ENCODE measurements at places on chromosomes 1 and 21.
A peak's percentile ranks its signal among the peaks of the same experiment; 100 is the strongest.

DNA sequence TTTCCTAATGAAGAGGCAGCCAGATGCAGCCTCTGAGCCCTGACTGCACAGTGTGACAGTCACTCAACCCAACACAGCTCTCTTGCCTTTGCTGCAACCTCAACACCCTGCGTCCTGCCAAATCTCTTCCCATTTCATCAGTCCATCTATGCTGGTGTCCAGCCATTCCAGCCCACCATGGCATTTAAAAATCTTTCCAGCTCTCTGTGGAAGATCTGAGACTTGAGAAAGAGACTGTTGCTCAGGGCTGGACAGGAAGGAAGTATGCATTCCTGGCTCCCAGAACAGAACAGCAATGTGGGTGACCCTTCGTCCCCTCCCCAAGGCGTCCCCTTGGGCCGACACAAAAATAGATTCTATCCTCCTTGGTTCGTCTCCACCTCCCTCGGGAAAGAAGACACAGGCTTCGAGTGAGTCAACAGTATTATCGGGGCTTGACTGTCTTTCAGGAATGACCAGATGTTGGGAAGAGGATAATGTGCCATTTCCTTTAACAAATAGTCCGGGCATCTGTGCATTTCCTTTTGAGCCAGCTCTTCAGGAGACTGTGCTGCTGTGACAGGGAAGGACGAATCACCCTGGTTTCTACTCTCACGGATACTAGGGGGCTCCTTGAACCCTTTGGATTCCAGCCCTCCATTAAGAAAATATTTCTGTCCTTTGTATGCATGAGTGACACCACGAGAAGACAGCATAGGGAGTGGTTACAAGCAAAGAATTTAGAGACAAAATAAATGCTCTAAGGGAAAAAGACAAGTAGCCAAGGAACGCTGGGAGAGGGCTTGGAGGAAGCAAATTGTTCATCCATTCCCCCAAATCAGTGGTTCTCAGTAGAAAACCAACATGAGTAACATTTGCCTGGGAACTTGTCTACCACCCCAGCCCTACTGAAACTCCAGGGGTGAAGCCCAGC lies 111.4 kb upstream of the CDC42BPA start:
- no peak for DNase-seq

DNA sequence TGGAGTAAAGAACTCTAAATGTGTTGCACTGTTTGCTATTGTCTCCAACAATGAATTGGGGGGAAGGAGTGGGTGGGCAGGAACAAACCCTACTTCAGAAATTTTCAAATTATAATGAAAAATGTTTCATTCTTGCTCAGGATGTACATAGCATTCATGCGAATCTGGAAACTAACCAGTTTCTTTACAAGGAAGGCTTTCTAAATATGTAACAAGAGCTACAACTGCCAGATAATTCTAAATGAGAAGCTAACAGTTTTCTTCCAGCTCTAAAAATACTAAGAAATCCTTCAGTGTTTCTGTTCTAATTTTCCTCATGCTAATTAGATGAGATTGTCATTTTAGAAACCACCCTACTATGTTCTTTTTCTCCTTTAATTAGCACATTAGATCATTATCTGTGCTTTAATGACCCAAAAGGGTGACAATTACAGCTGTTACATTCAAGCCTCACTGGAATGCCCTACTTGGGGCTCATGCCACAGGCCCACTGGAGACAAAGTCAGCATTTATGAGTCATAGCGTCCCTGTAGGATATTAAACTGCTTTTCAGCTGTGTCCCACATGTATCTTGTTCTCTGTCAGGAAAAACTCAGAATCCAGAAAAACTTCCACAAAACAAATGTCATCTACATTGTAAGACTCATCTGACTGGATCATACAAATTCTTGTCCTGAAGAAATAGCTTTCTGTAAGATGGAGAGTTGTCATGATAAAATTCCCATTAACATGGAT lies 804.6 kb upstream of the CXADR start:
- DNase-seq = no peak

DNA sequence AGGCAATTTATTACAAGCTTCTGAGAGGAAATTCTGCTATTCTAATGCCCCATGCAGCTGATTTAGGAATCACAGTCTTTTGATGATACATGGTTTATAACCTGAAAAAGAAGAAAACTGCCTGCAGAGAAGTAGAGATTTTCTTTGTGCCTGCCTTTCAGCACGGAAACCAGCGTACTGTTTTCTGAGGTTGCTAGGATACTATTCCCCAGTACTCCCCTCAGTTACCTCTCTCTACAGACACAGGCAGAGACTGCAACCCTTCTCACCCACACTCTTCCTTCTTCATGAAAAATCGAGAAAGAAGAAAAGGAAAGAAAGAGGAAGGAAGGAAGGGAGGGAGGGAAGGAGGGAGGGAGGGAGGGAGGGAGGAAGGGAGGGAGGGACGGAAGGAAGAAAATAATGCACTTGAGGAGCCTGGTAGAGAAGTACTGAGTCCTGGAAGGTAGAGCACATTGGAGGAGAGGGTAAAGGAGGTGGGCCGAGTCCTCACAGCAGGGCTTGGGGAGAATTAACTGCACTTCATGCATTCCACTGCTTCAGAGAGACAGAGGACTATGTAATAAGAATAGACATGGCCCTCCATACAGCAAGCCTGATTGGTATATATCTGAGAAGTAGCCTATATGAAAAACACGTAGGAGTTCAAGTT lies 21.9 kb downstream of the RGS2 start:
- DNase-seq = no peak

DNA sequence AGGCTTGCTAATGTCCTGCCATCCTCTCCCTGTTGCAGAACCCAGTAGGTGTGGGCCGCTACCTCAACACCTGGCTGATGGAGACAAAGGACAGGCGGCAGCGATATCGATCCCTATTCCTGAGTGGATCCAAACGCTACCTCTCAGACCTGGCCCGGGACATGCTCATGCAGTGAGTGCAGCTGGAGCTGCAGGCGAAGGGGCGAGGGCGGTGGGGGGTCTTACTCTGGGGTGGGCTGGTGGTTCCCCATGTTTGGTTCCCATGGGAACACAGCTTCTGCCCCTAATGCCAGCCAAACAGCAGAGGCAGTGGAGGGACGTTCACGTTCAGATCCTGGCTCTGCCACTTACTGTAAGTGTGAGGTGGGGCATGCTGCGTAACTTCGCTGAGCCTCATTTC lies 15.8 kb upstream of the TTC22 start:
- DNase-seq = no peak

GRCh38 chr1:20590306-20590777 lies 1.4 kb downstream of the CDA start:
- no peak for DNase-seq

GRCh38 chr1:181159451-181160140 lies 71.1 kb downstream of the IER5 start:
- no peak for DNase-seq

- DNase-seq = no peak
Measured at GRCh38 chr1:210683403-210684047, 354.8 kb downstream of the HHAT start.

DNA sequence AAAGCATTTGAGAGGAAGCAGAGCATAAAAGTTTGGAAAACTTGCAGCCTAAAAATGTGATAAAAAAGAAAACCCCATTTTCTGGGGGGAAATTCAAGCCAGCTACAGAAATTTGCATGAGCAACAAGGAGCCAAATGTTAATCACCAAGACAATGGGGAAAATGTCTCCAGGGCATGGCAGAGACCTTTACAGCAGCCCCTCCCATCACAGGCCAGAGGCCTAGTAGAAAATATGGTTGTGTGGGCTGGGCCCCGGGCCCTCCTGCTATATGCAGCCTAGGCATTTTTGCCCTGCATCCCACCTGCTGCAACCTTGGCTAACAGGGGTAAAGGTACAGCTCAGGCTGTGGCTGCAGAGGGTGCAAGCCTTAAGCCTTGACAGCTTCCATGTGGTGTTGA lies 299.6 kb upstream of the NCAM2 start:
- DNase-seq = no peak

DNA sequence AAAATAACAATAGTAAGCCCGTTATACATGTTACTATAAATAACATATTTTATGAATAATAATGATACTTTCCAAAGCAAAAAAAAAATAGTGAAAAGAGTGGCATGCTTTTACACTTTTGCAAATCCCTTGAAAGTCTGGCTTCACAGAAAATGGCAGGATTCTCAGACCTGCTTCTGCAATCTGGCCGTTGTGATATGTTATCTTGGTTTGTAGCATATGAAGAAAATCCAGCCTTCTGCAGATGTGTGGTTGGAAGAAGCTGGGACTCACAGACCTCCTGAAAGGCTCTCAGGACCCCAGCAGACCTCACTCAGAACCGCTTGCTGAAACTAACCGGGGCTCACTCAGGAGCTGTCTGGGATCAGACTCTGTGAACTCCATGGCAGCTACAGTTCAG lies 256.0 kb upstream of the TMEM51 start:
- no peak for DNase-seq

- DNase-seq = no peak
Measured at GRCh38 chr1:187384504-187384903, 555.8 kb downstream of the PLA2G4A start.

- no peak for DNase-seq
Measured at GRCh38 chr1:84442256-84442655, 36.8 kb upstream of the RPF1 start.

DNA sequence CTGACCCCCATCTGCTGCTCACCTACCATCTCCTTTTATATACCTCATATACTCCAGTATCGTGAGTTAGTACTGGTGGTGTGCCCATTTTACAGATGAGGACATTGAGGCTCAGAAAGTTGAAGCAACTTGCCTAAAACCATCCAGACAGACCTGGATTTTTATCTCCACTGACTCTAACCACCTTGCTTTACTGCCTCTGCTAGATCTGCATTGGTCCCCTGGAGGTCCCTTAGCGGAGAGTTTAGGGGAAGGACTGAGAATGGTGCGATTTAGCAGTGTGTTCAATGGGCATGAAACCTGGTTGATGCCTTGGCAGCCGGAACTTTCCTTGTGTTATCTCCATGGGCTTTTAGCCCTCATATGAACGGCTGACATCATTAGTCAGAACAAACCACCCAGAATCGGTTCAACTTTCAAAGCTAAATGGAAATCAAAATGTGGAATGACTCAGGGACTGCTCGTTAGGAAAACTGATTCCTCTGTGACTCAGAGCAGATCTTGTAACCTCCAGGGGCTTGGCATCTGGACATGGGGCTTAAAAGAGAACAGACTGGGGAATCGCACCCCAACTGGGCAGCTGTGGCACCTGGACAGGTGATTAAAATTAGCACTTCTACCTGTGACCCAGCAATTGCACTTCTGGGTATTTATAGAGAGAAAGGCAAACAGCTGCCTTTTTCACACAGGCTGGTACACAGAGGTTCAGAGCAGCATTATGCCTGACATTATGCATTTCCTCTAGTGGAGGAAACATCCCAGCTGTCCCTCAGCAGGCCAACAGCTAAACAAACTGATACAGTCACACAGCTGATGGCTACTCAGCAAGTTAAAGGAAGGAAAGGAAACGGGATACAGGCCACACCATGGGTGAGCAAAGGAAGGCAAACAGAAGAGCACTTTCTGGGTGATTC lies 25.3 kb downstream of the TMEM51 start:
- DNase-seq = no peak

DNA sequence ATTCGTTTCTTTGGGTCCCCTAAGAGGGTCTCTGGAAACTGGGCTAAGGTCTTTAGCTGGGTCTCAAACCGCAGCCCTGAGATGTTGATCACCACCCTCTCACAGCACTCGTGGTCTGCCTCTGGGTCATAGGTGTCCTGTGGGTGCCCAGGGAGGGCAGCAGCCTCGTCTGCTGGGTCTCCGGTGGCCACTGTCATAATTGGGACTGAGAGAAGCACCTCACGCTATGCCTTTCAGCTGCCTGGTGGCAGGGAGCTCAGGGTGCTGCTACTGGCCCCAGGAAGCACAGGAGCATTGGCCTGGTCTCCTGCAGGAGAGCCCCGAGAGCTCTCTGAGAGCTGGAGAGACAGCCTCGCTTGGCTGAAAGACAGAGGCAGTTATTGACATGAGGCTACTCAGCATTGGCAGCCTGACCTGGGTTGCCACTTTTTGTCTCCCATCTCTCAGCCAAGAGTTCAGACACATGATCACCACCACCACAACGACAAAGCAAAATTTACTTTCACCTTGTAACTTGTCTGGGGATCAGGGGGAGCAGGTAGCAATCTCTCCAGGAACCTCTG lies 1.5 kb downstream of the KCNA2 start:
- DNase-seq = no peak

GRCh38 chr1:37721565-37721964 lies 29.2 kb downstream of the CDCA8 start:
- DNase-seq = no peak

DNA sequence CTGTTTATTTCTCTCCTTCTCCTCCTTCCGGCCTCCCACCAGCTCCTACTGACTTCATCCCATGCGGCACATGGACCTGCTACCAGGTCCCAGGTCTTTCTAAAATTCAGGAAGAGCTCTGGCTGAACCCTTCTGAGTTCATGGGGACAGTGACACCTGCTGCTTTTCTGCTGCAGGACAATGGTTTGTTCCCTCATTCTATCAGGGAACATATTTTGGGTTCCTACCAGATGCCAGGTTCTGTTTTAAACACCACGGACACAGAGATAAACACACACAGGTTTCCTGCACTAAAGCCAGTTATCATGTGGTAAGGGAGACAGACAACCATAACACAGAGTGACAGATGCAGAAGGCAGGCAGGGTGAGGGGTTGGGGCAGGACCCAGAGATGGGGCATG lies 114.0 kb upstream of the RAB4A start:
- DNase-seq = no peak

- DNase-seq = no peak
Measured at GRCh38 chr1:152924191-152924590, 15.8 kb downstream of the IVL start.

DNA sequence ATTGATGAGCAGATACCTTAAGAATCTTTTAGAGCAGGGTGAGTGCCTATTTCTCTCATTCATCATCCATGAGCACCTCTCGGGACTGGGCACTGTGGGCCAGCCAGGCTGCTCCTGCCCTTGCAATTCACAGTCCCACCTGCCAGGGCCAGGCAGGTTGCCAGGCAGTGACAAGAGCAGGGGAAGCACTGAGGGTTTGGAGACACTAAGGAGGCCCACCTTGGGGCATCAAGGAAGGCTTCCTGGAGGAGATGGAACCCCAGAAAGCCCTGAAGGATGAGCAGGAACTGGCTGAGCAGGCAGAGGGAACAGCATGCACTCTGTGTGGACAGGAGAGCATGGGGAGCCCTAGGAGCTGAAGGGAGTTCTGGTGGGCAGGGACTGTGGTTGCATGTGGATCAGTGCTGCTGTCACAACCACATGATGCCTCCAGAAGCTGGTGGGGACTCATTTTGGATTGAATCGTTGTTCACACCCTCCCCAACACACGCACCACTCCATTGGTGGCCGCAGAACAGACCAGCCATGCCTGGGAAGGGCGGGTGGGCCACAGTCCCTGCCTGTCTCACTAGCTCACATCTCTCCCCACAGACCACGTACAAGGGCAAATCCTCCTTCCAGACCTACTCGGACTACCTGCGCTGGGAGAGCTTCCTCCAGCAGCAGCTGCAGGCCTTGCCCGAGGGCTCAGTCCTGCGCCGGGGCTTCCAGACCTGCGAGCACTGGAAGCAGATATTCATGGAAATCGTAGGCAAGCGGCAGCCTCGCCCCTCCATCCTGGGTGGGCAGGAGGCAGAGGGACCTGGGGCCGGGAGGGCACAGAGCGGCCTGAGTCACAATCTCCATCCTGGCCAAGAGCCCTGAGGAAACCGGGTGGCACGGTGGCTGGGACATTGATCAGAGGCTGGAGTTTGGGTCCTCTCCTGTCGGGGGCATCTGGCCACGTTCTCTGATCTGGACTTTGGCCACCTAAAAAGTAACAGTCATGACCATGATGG lies 55.1 kb downstream of the DISP3 start:
- DNase-seq = no peak

- DNase-seq = peak; percentile 89
Measured at GRCh38 chr1:109112652-109113285, 1.1 kb upstream of the ELAPOR1 start.

GRCh38 chr21:28431022-28431421 lies 561.7 kb downstream of the LTN1 start:
- no peak for DNase-seq

All from stimulated activated CD4-positive, alpha-beta T cell treated with anti-CD3 and anti-CD28 coated beads, Interleukin-15, amount 100 ng/mL, for 48 hours (primary cell).